ENCODE measurements at places on chromosomes 1 and 21. TPM values are rescaled to one million over a fixed set of nuclear protein-coding genes. Genes with fewer than 3 reads are reported as not detected.

ERG gene
- total RNA-seq = not detected

CA6 gene
- total RNA-seq = not detected

LCE1A gene
- not detected for total RNA-seq

ALX3 gene
- 2.8 TPM for total RNA-seq

DCST1 gene
- total RNA-seq = not detected

SYT6 gene
- 1.2 TPM for total RNA-seq

- no peak for DNase-seq
- peaks cover 3% of the 10 kb centered on the region for H3K36me3 ChIP-seq
- H3K27ac ChIP-seq = no peak overlapping the region
- H3K27me3 ChIP-seq = no peaks in the 10 kb centered on the region
- no peak overlapping the region for H3K4me3 ChIP-seq
Measured at GRCh38 chr1:241627453-241628259, 12.5 kb downstream of the CHML start.

DNA sequence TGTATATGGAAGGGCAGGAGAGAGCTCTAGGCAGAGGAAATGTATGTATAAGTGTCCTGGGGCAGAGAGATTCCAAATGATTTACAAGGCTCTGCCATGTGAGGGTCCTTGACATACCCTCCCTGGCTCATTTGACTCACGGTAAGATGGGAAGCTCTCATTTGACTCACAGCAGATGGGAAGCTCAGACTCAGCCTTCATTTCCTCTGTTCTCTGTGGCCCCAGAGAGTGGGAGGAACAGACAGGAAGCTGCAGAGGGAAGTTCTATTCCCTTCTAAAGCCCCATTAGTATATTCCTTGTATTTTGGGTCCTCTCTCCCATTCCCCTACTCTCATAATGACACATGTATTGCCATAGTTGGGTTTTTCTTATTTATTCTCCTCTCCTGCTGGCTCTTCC lies 44.9 kb downstream of the FOXD2 start:
- peaks cover 24% of the 10 kb centered on the region for H3K4me1 ChIP-seq
- no peak overlapping the region for H3K4me3 ChIP-seq
- no peak overlapping the region for H3K27ac ChIP-seq
- DNase-seq = no peak

DNA sequence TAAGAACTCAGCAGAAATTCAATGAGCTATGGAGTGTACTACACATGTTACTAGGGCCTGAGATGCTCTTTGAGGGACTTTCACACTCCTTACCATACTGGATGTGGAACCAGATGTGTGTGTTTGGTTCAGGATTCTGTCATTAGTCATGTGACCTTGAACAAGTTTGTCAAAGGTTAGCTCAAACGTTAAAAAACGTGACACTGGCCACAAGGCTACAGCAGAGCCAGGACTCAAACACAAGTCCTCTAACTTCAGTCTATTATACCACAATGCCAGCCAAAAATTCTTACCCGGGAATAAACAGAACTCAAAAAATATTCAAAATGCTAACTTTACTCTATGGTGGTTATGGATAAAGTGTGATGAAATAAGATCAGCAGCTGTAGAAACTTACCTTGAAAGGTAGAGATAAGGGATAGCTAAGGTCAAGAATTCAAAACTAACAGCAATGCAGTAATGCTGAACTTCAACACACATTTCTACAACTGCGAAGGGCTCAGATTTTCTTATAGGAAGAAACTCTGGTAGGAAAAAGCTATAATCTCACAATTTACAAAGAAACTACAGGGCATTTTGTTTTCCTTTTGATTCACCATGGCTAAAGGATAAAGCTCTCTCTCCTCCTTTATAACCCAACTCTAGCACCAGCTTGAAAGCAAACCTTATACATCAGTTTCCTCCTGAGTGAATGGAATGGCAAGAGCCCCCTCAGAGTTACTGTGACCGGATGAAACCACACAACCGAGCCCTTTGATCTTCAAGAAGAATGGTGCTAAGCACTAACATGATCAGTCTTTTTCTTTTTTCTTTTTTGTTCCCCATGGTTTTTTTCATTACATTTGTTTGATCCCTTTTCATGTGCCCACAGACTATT lies 233.9 kb downstream of the SLC45A1 start:
- H3K4me3 ChIP-seq = peak overlapping the region; percentile 18
- peak overlapping the region; percentile 68 for H3K27ac ChIP-seq
- H3K4me1 ChIP-seq = peaks cover 52% of the 10 kb centered on the region
- H3K27me3 ChIP-seq = no peaks in the 10 kb centered on the region
- DNase-seq = no peak

GRCh38 chr1:31535561-31535960 lies 40.8 kb upstream of the TINAGL1 start:
- no peak overlapping the region for H3K27ac ChIP-seq
- no peaks in the 10 kb centered on the region for H3K36me3 ChIP-seq
- H3K27me3 ChIP-seq = no peaks in the 10 kb centered on the region
- H3K4me1 ChIP-seq = peaks cover 5% of the 10 kb centered on the region

DNA sequence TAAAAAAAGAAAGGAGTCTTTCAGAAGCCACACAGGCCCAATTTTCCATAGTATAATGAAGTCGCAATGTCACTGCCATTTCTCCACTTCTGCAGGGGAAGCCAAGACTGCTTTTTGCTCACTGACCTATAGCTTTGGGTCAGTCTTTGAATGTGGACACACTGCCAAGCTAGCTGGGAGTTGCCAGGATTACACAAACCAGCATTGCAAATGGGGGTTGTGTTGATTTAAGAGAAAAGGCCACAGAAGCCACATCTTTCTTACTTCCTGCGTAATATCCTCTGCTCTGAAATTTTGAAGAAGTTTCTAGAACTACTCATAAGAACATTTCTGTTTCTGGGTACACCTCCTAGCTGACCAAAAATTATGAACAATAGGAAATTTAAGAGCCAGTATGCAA lies 45.8 kb upstream of the SAMSN1 start:
- no peaks in the 10 kb centered on the region for H3K4me1 ChIP-seq
- no peaks in the 10 kb centered on the region for H3K36me3 ChIP-seq
- no peak overlapping the region for H3K4me3 ChIP-seq
- no peak for DNase-seq
- no peak overlapping the region for H3K27ac ChIP-seq

DNA sequence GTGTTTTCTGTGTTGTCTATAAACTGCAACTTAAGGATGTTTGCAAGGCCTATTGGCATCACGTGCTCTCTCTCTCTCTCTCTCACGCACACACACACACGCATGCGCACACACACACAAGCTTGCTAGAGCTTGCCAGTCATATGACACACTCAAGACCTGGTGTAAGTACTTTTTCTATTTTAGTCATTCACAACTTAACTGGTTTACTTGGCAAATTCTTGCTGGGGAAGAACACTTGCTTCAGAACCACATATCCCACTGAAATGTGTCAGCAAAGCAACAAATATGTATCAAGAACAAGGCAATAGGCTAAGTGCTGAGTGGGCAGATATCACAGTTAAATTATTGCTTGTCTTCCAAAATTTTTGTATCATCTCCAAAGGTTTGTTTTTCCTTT lies 107.8 kb downstream of the DISC1 start:
- H3K4me3 ChIP-seq = no peak overlapping the region
- H3K27ac ChIP-seq = no peak overlapping the region
- H3K27me3 ChIP-seq = no peaks in the 10 kb centered on the region
- no peaks in the 10 kb centered on the region for H3K4me1 ChIP-seq

DNA sequence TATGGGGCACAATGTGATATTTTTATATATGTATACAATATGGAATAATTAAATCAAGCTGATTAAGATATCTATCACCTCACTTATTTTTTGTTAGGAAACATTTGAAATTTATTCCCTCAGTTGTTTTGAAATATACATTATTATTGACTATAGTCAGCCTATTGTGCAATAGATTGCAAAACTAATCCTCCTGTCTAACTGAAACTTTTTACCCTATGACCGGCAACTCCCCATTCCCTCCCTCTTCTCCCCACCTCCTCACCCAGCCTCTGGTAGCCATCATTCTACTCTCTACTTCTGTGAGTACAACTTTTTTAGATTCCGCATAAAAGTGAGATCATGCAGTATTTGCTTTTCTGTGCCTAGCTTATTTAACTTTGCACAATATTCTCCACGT lies 117.7 kb upstream of the SGIP1 start:
- no peaks in the 10 kb centered on the region for H3K36me3 ChIP-seq
- no peaks in the 10 kb centered on the region for H3K4me1 ChIP-seq
- no peak for DNase-seq
- no peak overlapping the region for H3K4me3 ChIP-seq

GRCh38 chr1:207088161-207088560 lies 499 bp upstream of the C4BPB start:
- H3K36me3 ChIP-seq = no peaks in the 10 kb centered on the region
- H3K4me1 ChIP-seq = peaks cover 18% of the 10 kb centered on the region
- peaks cover 14% of the 10 kb centered on the region for H3K27me3 ChIP-seq
- DNase-seq = no peak
- no peak overlapping the region for H3K4me3 ChIP-seq

- no peak overlapping the region for H3K4me3 ChIP-seq
- H3K36me3 ChIP-seq = no peaks in the 10 kb centered on the region
- no peaks in the 10 kb centered on the region for H3K27me3 ChIP-seq
- DNase-seq = no peak
Measured at GRCh38 chr21:17859661-17860060, 40.5 kb upstream of the C21orf91 start.

DNA sequence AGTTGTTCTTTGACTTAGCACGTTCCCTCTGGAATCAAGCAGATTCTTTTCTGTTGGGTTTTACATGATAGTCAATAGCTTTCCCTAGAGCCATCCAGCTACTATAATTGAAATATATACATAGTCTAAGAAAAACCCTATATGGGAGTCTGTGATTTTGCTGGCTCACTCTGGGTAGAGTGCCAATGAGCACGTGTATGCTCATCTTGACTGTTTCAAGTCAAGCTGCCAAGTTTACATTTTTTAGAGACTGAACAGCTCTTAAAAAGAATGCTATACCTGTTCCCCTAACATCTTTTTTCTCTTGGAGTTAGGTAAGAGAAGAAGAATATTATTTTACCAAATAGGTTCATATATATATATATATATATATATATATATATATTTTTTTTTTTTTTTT lies 182.8 kb upstream of the NRIP1 start:
- no peak overlapping the region for H3K4me3 ChIP-seq
- H3K4me1 ChIP-seq = peaks cover 2% of the 10 kb centered on the region
- DNase-seq = no peak
- H3K27ac ChIP-seq = no peak overlapping the region

DNA sequence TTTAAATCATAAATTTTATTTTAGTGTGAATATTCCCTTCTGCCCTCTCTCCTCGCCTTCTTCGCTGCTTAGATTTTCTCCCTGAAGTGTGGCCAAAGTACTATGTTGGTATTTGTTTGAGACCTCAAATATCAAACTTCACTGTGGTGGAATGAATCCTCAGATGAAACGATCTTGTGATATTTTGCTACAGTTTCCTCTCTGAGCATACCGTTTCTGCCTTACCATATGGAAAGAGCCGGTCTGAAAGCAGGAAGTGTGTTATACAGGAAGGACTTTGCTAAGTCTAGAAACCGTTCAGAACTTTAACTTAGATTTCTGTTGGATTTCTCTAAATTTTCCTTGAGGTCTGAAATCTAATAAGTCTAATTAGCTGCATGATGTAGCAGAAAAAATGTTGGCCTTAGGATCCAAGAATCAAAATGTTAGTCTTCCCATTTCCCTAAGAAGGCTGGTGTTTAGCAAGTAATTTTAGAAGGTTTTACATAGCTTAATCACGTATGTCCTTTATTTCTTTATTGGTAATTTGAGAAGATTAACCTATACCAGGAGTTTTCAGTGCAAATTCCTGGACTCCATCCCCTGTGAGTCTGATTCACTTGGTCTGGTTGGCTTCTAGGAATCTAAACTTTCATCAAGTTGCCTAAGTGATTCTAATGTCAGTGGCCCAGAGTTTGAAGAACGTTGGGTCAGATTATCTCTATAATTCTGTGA lies 30.7 kb downstream of the SDCCAG8 start:
- no peaks in the 10 kb centered on the region for H3K4me1 ChIP-seq
- no peak for DNase-seq
- H3K27ac ChIP-seq = peak overlapping the region; percentile 76
- H3K27me3 ChIP-seq = no peaks in the 10 kb centered on the region
- H3K4me3 ChIP-seq = no peak overlapping the region
- peaks cover 18% of the 10 kb centered on the region for H3K36me3 ChIP-seq

DNA sequence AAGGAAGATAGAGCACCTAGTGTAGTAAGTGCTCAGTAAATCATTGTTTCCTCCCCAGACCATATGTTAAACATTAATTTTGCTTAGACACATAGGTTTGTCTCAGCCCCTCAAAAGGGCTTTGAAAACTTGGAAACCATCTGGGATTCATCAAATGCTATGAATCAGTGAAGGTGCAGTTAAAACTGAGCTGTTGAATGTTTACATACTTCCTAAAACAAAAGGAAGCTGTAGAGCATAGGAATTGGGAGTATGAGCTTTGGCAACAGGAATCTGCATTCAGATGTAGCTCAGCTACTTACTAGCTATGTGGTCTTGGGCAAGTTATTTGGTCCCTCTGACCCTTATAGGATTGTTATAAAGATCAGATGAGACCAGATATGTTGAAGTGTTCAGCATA lies 18.7 kb upstream of the PODN start:
- no peak overlapping the region for H3K27ac ChIP-seq
- H3K4me1 ChIP-seq = peaks cover 5% of the 10 kb centered on the region
- H3K36me3 ChIP-seq = peaks cover 8% of the 10 kb centered on the region
- H3K27me3 ChIP-seq = no peaks in the 10 kb centered on the region
- no peak overlapping the region for H3K4me3 ChIP-seq
- no peak for DNase-seq
